ENCODE measurements at places on chromosomes 2 and 18.

GRCh38 chr2:128727914-128728313 is 409.2 kb upstream of the HS6ST1 start:
- no peak for DNase-seq

DNA sequence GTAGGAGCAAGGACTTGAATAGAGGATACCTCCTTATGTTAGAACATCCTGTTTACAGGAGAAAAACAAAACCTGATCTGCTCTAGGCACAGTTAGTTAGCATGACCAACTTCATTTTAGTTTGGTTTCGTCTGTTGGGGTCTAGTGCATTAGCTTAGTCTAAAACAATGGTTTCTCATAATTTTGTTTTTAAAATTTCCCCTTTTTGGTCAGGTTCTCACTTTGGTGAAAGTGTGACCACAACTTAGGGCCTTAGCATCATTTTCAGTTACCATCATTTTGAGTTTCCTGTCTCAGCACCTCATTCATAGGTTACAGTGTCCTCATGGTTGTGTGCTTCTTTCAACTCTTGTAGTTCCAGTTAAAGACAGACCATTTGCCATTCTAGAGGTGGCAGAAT is 1277.0 kb upstream of the SLC39A10 start:
- no peak for DNase-seq

- DNase-seq: no peak
Measured at GRCh38 chr2:183185534-183185933, 61.3 kb downstream of the NUP35 start.

- DNase-seq: no peak
Measured at GRCh38 chr2:171668183-171668582, 19.1 kb upstream of the DYNC1I2 start.

GRCh38 chr2:48146552-48146951 is 240.3 kb upstream of the FBXO11 start:
- no peak for DNase-seq

DNA sequence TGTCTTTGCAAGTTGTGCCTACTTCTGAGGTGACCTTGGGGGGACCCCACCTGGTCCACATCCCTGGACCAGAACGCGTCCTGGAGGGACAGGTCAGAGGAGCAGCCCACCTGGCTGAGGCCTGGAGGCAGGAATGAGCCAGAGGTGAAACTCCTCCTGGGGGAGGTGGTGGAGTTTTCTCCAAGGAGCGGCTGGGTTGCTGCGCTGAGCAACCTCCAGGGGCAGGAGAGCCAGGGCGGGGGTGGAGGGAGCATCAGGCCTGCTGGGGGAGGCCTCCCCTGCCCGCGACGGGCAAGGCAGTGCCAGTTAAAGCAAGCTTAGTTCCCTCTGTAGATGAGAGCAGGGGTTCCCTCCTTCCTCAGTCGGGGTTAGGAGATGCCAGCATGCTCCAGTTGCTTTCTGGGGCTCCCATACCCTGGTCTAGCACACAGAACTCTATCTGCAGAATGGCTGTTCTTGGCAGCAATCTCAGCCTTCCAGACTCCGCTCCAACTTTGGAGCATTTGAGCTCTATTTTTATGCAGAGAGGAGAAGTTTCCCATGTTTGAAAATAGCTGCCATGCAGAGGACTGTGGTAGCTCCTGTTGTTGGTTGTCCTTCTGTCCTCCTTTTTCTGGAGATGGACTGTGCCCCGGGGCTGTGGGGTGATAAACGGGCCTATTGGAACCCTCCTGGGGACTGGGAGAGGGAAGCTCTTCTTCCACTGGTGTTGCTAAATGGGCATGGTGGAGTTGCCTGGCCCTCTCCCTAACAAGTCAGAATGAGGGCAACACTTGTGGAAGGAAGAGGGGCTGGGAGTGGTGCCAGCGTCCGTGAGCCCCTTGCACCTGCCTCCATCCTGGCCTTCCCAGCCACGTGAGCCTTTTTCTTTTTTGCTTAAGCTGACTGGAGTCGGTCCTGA is 39.1 kb downstream of the B3GNT2 start:
- DNase-seq: no peak

DNA sequence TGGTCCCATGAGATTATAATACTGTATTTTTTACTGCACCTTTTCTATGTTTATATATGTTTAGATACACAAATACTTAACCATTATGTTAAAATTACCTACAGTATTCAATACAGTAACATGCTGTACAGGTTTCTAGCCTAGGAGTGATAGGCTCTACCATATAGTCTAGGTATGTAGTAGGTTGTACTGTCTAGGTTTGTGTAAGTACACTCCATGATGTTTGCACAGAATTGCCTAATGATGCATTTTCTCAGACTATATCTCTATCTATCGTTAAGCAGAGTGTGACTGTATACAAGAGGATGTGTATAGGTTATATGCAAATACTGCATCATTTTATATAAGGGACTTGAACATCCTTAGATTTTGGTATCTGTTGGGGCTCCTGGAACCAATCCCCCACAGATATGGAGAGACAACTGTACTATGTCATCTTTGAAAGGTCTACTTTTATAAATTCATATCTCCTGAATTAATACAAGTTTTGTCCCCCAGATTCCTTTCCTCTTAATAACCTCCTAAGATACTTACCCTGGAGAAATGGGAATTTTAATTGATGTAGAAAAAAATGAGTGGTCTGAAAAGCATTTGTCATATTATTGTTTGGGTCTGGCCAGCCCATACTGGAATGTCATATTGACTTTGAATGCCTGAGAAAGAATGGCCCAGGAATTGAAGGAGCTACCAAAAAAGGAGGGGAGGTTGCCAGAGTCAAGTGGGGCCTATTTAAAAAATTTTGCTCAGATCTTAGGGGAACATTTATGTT is 36.6 kb downstream of the EHBP1 start:
- no peak for DNase-seq

DNA sequence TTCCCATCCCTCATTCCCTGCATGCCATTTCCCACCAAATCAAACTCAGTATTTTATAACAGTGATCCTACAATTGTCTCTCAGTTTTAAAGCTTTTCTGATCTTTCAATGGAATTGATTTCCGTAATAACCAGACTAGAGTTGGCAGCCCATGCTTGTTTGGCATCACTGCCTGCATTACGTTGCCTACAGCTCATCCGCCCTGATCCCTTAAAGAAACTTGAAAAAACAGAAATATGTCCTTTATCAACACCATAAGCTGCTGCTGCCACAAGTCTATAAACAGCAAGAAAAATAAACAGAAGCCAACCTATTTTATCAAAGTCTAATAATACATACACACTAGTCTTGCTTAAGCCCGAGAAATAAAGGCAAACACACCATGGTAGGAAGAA is 331.0 kb downstream of the METTL4 start:
- DNase-seq: no peak

DNA sequence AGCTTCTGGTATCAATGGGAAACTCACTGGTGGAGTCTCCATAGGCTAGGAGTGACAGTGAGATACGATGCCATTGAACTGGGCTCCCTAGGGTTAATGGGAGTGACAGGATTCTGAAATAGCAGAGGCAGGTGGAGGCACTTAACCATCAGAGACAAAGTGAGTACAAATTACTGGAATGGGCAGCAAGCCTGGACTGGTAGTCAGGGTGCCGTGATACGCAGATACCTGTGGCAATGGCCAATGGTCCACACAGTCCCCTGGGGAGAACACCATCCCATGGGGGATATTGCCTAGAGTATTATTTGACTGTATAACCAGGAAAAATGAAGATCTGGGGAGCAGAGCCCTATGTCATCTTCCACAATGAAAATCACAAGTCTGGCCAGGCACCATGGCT is 17.3 kb downstream of the CHCHD5 start:
- DNase-seq: no peak

DNA sequence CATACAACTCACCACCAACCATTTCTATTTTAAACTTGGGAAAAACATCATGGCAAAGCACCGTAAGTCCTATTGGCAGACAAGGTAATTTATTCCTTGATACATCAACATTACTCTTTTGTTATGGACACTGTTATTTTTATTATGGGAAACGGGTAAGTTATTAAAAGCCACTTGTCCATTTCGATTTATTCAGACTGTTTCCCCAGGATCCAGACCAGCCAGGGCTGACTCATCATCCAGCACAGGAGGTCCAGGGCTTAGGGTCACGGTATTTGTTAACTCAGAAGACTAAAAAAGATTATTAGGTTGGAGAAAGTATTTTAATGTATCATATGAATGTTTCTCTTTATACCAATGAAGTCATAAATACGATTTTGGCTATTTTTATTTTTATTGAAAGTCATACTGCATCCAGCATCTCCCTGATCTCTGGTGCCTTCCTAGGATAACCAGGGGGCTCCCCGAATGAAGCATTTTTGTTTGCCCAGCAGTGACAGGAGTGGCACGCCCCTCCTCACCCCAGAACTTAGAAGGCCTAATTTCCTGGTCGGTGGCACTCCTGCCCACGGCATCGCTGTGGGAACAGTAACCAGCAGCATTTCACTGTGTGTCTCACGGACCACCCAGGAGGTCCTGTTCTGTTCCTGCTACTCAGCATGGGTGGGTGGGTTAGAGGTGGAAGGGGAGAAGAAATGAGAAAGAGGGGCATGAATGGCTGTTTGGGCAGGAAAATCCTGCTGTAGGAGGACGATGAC is 446.1 kb downstream of the EIPR1 start:
- DNase-seq: no peak

GRCh38 chr2:192072778-192073177 is 122.0 kb downstream of the TMEFF2 start:
- DNase-seq: no peak

DNA sequence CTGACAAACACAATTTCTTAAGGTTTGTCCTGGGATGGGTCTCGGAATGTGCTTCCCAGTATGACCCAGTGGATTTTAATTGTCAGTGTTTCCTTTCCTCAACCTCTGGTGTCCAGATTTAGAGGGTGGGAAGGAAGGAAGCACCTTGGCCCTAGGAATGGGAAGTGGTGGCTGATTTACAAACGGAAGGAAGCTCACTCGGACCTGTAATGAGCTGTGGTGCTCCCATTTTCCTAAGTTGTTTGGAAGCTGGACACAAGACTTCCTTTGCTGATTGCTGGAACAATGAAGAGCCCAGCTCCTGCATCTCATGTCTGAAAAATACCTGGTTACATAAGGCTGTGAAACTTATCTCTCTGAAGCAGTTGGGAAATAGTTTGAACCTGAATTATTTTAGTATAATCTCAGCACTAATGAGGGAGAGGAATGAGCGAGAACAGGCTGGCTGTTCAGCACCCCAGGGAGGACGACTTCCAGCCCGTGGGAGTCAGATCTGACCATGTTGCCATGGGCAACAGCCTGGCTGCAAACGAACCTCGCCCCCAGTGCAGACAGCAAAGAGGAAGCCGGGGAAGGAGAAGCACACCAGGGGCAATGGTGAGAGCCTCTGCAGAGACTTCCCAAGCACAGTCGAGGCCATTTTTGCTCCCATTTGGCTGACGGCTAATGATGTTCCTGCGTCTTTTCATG is 74.4 kb upstream of the ASB18 start:
- DNase-seq: no peak

- no peak for DNase-seq
Measured at GRCh38 chr2:156206355-156206754, 126.2 kb downstream of the NR4A2 start.

DNA sequence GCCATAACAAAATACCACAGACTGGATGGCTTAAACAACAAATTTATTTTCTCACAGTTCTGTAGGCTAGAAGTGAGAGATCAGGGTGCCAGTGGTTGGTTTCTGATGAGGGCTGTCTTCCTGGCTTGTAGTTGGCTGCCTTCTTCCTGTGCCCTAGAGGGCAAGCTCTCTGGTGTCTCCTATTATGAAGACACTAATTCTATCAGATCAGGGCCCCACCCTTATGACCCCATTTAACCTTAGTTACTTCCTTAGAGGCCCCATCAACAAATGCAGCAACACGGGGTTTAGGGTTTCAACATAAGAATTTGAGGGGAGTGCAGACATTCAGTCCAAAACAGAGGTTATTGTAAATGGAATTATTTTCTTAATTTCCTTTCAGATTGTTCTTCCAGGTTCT is 22.9 kb downstream of the CYP27A1 start:
- DNase-seq: no peak

- DNase-seq: no peak
Measured at GRCh38 chr2:209965723-209966122, 36.7 kb upstream of the RPE start.

- no peak for DNase-seq
Measured at GRCh38 chr18:54881229-54881768, 53.0 kb downstream of the RAB27B start.

GRCh38 chr18:389658-390357 is 110.7 kb downstream of the COLEC12 start:
- DNase-seq: no peak

DNA sequence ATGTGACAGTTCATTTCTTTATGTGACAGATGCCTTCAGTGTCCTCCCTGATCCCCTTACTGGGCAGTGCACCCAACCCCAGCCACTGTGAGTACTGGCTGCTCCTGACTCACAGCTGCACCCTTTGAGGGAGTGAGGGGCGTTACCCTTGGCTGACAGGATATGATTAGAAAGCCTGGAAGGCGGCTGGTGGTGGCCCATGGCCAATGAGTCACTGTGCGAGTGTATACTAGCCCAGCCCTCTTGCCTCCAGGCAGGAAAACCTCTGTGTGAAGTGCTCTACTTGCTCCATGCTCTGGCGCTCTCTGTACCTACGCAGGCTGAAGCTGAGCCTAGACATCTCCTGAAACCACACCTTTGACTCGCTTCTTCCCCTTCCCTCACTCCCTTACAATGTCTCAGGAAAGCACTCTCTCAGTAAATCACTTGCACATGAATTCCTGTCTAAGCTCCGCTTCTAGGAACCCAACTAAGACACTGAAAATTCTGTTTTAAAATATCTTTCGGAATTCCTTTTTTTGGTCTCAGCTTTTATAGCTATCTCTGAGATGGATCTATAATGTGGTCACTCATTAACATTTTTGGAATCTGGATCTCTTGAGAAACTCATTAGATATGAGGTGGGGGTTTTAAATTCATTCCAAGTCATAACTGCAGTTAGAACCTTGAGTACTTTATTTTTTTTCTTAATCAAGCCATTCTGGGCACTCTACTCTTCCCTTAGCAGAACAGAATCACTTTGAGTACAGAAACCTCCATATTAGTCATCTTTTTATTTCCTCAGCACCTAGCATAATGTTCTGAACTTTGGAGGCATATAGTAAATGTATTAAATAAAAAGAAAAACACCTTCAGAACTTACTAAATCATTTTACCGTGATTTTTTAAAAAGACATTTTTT is 25.3 kb upstream of the STAM2 start:
- DNase-seq: no peak

DNA sequence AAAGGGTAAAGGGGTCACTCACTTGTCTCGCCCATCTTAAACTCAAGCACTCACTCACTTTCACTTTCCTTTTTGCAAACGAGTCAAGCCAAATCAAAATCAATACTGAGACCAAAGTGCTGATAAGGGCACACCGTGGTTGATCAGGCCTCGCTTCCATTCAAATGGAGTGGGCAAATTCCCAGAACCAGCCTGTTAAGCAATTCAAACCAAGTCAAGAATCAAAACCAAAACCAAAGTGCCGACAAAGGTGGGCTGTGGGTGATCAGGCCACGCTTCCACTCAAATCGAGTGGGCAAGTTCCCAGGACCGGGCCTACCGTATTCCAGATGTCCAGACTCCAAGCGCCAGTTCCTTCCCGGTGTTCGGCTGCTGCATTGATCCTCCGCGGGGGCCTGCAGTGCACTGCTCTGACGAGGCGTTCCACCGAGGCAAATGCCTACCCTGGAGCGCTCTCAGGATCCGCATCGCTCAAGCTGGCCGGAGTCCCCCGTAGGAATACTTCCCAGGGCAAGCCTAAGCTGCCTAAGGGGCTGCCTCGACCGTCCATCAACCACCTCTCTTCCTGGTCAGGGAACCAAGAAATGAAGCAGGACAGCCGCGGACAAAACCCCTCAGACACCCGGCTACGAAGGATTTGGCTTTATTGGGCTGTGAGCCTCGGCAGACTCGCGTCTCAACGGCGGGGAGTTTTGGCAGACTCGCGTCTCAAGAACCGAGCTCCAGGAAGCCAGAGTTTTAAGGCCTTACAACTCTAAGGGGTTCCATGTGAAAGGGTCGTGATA is 89.9 kb upstream of the SLC1A4 start:
- no peak for DNase-seq
